Natural killer cell (primary cell): ENCODE measurements at places on chromosomes 3 and 15.

DNA sequence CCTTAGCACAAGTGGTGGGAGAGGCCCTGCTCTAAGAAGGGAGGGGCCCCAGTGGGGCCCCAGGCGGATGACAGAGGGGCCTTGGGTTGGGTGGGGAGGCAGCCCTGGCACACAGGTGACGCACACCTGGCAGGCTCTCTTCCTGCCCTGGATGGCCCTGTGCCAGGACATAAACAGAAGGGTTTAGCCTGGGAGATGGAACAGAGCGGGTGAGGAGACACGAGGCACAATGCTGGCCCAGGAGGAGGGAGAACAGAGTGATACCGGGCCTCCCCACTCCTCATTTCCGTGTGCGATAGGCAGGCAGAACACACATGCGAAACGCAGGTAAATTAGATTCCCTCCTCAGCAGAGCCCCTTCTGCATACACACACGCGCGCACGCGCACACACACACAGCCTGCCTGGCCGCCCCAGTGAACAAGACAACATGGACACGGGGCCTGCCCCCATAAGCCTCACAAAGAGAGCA is 39.8 kb downstream of the IDH2 start:
- no peaks in the 10 kb centered on the region for H3K27me3 ChIP-seq
- H3K4me3 ChIP-seq, result no peak overlapping the region
- DNase-seq, result no peak
- H3K36me3 ChIP-seq, result no peaks in the 10 kb centered on the region

- DNase-seq, result no peak
- H3K36me3 ChIP-seq, result no peaks in the 10 kb centered on the region
- no peaks in the 10 kb centered on the region for H3K4me1 ChIP-seq
- H3K27me3 ChIP-seq, result no peaks in the 10 kb centered on the region
Observed at GRCh38 chr3:134389865-134390264, 15.6 kb upstream of the AMOTL2 start.

- H3K4me1 ChIP-seq, result no peaks in the 10 kb centered on the region
- DNase-seq, result no peak
- H3K27ac ChIP-seq, result no peak overlapping the region
- no peaks in the 10 kb centered on the region for H3K27me3 ChIP-seq
- no peaks in the 10 kb centered on the region for H3K36me3 ChIP-seq
Observed at GRCh38 chr15:61545763-61546162, 316.7 kb upstream of the RORA start.

DNA sequence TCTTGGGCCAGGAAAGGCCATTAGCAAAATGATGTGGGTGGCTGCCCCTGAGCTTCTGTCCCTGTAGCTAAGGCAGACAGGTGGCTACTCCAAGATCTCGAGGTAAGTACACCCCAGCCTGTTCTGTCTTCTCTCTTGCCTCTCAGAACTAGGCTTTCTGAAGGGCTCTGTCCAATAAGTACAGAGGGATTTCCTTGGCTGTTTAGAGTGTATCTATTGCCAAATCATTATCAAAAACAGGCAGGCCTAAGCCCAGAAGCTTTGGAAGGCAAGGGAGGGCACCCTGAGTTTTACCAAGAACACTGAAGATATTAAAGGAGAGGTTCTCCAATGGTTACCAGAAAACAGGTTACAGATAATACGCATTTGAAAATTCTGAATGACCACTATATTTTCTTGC is 156.6 kb downstream of the MYRIP start:
- H3K4me3 ChIP-seq, result no peak overlapping the region
- DNase-seq, result no peak
- H3K27ac ChIP-seq, result no peak overlapping the region
- H3K4me1 ChIP-seq, result no peaks in the 10 kb centered on the region

DNA sequence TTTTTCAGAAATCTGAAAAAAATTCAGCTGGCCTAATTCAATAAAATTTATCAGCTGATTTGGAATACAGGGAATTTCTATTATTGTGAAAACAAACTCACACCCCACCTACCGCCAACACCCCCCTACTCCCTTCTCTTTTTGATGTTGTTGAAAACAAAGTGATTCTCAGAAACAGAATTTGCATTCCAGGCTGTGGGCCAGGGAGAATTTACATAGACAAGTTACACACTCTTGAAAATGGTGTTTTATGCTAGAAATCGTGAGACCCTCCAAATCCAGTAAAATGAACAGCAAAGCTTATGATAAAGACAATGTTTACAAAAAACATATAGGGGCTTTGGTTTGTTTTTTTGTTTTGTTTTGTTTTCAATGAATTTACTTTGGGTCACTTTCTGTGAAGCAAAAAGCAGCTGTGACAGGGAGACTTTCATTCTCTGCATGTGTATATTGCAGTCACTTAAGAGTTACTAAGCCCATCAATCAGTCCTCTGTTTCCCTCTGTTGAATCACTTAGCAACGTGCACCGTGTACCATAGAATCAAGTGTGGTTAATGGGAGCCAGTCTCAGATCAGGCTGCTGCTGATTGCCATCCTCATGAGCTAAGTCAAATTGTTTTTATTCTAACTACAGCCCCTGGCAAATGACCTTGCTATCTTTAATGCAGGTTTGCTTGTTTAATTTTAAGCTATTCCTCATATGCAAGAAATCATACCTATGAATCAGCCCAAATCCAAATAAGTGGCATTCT is 159.8 kb downstream of the ALCAM start:
- no peak overlapping the region for H3K27ac ChIP-seq
- no peaks in the 10 kb centered on the region for H3K27me3 ChIP-seq
- no peaks in the 10 kb centered on the region for H3K36me3 ChIP-seq
- H3K4me3 ChIP-seq, result no peak overlapping the region

- no peaks in the 10 kb centered on the region for H3K27me3 ChIP-seq
- no peak for DNase-seq
- no peaks in the 10 kb centered on the region for H3K4me1 ChIP-seq
- no peaks in the 10 kb centered on the region for H3K36me3 ChIP-seq
- no peak overlapping the region for H3K27ac ChIP-seq
- no peak overlapping the region for H3K4me3 ChIP-seq
Observed at GRCh38 chr3:129676985-129677384, 70.5 kb upstream of the PLXND1 start.

DNA sequence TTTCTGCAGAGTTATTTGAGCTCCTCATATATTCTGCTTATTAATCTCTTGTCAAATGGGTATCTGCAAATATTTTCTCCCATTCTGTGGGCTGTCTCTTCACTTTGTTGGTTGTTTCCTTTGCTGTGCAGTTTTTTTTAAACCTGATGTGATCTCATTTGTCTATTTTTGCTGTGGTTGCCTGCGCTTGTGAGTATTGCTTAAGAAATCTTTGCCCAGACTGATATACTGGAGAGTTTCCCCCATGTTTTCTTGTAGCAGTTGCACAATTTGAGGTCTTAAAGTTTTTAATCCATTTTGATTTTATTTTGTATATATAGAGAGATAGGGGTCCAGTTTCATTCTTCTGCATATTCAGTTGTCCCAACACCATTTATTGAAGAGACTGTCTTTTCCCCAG is 102.3 kb downstream of the POLQ start:
- no peaks in the 10 kb centered on the region for H3K27me3 ChIP-seq
- no peaks in the 10 kb centered on the region for H3K4me1 ChIP-seq
- H3K36me3 ChIP-seq, result no peaks in the 10 kb centered on the region
- no peak overlapping the region for H3K4me3 ChIP-seq
- no peak for DNase-seq

GRCh38 chr3:196270499-196270898 is 17.0 kb downstream of the PCYT1A start:
- no peak for DNase-seq
- H3K4me1 ChIP-seq, result peaks cover 23% of the 10 kb centered on the region
- H3K36me3 ChIP-seq, result peaks cover 33% of the 10 kb centered on the region
- H3K27ac ChIP-seq, result no peak overlapping the region

DNA sequence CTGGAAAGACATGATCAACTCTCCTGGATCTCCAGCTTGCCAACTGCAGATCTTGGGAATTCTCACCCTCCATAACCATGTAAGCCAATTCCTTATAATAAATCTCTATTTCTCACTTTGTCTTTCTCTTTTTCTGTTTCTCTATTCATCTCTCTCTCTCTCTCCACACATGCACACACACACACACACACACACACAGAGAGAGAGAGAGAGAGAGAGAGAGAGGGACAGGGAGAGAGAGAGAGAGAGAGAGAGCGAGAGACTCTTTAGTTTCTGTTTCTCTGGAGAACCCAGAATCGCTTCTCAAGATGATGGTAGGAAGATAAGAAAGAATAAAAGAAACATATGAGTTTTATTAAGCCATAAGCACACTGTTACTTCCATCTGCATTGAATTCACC is 111.9 kb downstream of the BCHE start:
- no peaks in the 10 kb centered on the region for H3K27me3 ChIP-seq
- no peak for DNase-seq
- H3K27ac ChIP-seq, result no peak overlapping the region
- H3K4me1 ChIP-seq, result no peaks in the 10 kb centered on the region
- no peaks in the 10 kb centered on the region for H3K36me3 ChIP-seq
- H3K4me3 ChIP-seq, result no peak overlapping the region

- H3K27me3 ChIP-seq, result no peaks in the 10 kb centered on the region
- no peak overlapping the region for H3K27ac ChIP-seq
- DNase-seq, result peak; percentile 79
- no peaks in the 10 kb centered on the region for H3K36me3 ChIP-seq
- peaks cover 7% of the 10 kb centered on the region for H3K4me1 ChIP-seq
Observed at GRCh38 chr15:31128919-31129768, 27.6 kb upstream of the TRPM1 start.

- no peak for DNase-seq
- no peaks in the 10 kb centered on the region for H3K36me3 ChIP-seq
- peaks cover 7% of the 10 kb centered on the region for H3K27me3 ChIP-seq
- no peak overlapping the region for H3K27ac ChIP-seq
Observed at GRCh38 chr3:134287512-134287911, 36.9 kb upstream of the RYK start.

GRCh38 chr3:15477951-15478639 is 43.4 kb downstream of the COLQ start:
- H3K27me3 ChIP-seq, result no peaks in the 10 kb centered on the region
- no peak overlapping the region for H3K4me3 ChIP-seq
- peaks cover 3% of the 10 kb centered on the region for H3K36me3 ChIP-seq
- H3K4me1 ChIP-seq, result peaks cover 2% of the 10 kb centered on the region
- no peak overlapping the region for H3K27ac ChIP-seq

- H3K27ac ChIP-seq, result no peak overlapping the region
- no peak for DNase-seq
- peaks cover 10% of the 10 kb centered on the region for H3K4me1 ChIP-seq
- no peak overlapping the region for H3K4me3 ChIP-seq
- peaks cover 3% of the 10 kb centered on the region for H3K27me3 ChIP-seq
- no peaks in the 10 kb centered on the region for H3K36me3 ChIP-seq
Observed at GRCh38 chr15:65981837-65982626, 112.7 kb downstream of the RAB11A start.

DNA sequence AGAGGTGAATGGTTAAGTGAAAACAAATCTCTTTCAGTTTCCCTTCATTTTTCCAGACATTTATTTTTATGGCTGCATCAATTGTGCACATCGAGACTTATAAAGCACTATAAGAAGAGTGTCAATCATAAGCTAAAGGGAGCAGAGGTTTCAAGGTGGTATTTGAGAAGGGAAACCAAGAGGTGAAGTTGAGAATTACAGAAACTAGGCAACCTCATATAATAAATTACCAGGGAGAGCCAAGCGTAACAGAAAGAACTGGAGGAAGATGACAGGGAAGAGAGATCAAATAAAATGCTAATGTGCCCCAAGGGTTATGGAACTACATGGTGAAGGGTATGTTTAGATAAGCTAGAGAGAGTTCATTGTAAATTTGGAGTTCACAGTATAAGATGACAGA is 6.3 kb upstream of the CCDC54 start:
- no peak for DNase-seq
- H3K4me3 ChIP-seq, result no peak overlapping the region
- H3K36me3 ChIP-seq, result no peaks in the 10 kb centered on the region
- H3K27ac ChIP-seq, result no peak overlapping the region
- H3K4me1 ChIP-seq, result no peaks in the 10 kb centered on the region

- peaks cover 5% of the 10 kb centered on the region for H3K4me1 ChIP-seq
- DNase-seq, result no peak
- H3K4me3 ChIP-seq, result no peak overlapping the region
- H3K27me3 ChIP-seq, result peaks cover 4% of the 10 kb centered on the region
Observed at GRCh38 chr3:165201964-165202363, 5.8 kb upstream of the SLITRK3 start.

DNA sequence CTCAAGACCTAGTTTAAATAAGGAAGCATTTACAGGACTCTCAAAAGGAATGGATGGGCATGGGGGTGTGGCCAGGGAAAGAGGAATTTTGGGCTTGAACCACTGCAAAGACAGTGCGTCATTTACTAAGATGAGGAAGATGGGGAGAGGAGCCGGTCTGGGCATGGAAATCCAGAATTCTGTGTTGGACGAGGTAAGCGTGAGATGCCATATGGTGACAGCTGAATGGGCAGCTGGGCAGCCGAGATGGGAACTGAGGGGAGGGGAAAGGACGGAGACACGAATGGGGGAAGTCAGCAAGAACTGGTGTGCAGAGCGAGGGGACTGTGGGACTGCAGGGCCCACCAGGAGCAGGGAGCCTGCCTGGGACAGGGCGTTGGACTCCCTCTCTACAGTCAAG is 24.2 kb downstream of the TMEM44 start:
- H3K4me1 ChIP-seq, result no peaks in the 10 kb centered on the region
- H3K36me3 ChIP-seq, result no peaks in the 10 kb centered on the region
- no peak overlapping the region for H3K4me3 ChIP-seq
- no peak overlapping the region for H3K27ac ChIP-seq

GRCh38 chr15:38066612-38067011 is 132.2 kb downstream of the TMCO5A start:
- H3K36me3 ChIP-seq, result no peaks in the 10 kb centered on the region
- no peak overlapping the region for H3K4me3 ChIP-seq
- peaks cover 11% of the 10 kb centered on the region for H3K4me1 ChIP-seq

DNA sequence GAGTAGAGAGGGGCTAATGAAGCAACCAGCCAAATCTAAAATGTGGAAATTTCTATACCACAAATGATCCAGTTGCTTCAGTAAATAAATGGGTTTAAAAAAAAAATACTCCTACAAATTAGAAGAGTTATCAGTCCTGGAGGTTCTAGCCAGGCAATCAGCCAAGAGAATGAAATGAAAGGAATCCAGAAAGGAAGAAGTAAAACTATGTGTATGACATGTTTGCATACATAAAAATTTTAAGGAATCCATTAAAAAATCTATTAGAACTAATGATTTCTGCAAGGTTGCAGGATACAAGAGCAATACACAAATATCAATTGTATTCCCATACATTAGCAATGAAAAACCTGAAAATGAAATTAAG is 9.6 kb downstream of the MESP2 start:
- no peaks in the 10 kb centered on the region for H3K27me3 ChIP-seq
- H3K4me1 ChIP-seq, result peaks cover 13% of the 10 kb centered on the region
- no peak overlapping the region for H3K27ac ChIP-seq
- H3K4me3 ChIP-seq, result no peak overlapping the region
- DNase-seq, result no peak
- H3K36me3 ChIP-seq, result no peaks in the 10 kb centered on the region

DNA sequence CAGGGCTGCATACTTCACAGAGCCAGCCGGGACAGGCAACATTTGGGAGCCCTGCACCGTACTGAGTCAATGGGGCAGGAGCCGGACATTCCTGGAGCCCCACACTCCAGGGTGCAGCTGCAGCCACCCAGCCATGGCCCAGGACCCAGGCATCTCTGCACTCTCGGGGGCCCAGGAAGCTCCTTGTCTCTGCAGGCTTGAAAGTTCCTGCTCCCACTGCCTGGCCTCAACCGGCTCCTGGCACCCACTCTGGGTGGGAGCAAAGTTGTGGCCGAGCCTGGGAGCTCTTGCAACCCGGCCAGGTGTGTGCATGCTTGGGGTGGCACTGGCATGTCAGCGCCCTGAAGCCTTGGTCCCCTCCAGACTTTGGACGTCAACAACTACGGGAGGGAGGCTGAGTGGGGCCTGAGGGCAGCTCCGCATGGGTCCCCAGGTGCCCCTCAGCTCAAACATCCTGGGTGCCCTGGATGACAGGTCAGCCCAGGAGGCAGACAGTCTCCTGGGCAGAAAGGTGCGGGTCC is 833.5 kb upstream of the CADM2 start:
- no peaks in the 10 kb centered on the region for H3K4me1 ChIP-seq
- no peak overlapping the region for H3K27ac ChIP-seq
- H3K4me3 ChIP-seq, result no peak overlapping the region
- DNase-seq, result no peak
- no peaks in the 10 kb centered on the region for H3K27me3 ChIP-seq
